ENCODE measurements at places on chromosomes 3 and 15. TPM values are rescaled to one million over a fixed set of nuclear protein-coding genes. Genes with fewer than 3 reads are reported as not detected.

The SCG5 gene
- total RNA-seq = 3.6 TPM

The C2CD4A gene
- not detected for total RNA-seq

The LMAN1L gene
- not detected for total RNA-seq

The EPHA6 gene
- not detected for total RNA-seq

The KCNMB3 gene
- 0.69 TPM for total RNA-seq

The PLD1 gene
- 11.9 TPM for total RNA-seq

The STRIT1 gene
- not detected for total RNA-seq

The CISH gene
- 1.8 TPM for total RNA-seq

The ZNF770 gene
- total RNA-seq = 73.1 TPM

The HHLA2 gene
- total RNA-seq = not detected
